DND-41 (cell line): ENCODE measurements at places on chromosomes 16 and 17.

DNA sequence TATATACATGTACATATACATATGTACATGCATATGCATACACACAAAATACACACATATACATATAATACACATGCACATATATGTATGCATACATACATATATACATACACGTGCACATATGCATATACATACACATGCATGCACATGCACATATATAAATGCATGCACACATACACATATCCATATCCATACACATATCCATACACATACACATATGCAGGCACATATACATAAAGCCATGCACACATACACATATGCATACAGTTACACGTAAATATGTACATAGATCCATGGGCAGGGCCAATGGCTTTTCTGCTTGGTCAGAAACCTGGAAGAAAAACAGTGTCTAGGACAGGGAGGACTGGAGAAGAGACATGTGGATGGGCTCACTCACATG lies 23.9 kb upstream of the USP10 start:
- DNase-seq, result no peak
- H3K27ac ChIP-seq, result no peak overlapping the region
- H3K27me3 ChIP-seq, result no peaks in the 10 kb centered on the region
- H3K4me1 ChIP-seq, result peaks cover 3% of the 10 kb centered on the region; the same call in 1 of the 2 replicates

GRCh38 chr16:53782148-53782547 lies 78.2 kb downstream of the FTO start:
- no peak overlapping the region for H3K4me3 ChIP-seq
- H3K27ac ChIP-seq, result no peak overlapping the region
- no peaks in the 10 kb centered on the region for H3K27me3 ChIP-seq
- H3K36me3 ChIP-seq, result no peaks in the 10 kb centered on the region
- DNase-seq, result no peak
- H3K4me1 ChIP-seq, result peaks cover 10% of the 10 kb centered on the region; the same call in 1 of the 2 replicates

DNA sequence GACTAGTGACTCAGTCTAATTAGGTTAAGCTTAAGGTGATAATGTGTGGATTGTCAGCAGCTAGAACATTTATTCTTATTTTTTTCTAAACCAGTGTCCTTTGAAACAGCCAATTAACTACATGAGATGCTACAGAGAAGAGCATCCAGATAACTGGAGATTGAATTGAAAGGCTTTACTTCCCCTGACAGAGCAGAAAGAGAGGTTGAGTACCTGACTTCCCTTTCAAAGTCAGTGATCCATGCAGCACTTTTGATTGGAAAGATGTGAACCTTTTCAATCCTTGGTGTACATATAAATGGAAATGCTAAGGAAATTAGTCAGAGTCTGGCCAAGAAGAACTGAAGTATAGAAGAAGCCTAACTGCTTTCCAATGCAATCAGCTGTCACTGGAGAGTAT lies 653.8 kb downstream of the CDH8 start:
- no peak overlapping the region for H3K4me3 ChIP-seq
- H3K36me3 ChIP-seq, result no peaks in the 10 kb centered on the region
- H3K4me1 ChIP-seq, result no peaks in the 10 kb centered on the region
- H3K27me3 ChIP-seq, result no peaks in the 10 kb centered on the region
- DNase-seq, result no peak

DNA sequence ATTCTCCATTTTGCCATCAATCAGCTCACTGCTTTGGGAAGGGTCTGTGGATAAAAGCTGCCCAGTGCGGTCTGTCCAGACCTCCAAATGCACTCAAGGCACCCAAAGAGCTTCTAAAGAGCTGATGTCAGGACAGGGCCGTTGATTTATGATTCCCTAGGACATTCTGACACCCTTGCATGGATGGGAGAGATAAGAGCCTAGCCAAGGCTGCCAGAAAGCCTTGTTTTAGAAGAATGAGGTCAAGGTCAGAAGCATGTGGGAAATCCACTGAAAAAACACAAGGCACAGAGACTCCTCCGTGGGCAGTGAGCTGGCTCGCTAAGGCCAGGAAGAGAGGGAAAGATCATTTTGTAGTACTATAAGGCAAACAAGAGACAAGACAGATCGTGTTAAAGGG lies 214.0 kb downstream of the CDH11 start:
- H3K27me3 ChIP-seq, result no peaks in the 10 kb centered on the region

DNA sequence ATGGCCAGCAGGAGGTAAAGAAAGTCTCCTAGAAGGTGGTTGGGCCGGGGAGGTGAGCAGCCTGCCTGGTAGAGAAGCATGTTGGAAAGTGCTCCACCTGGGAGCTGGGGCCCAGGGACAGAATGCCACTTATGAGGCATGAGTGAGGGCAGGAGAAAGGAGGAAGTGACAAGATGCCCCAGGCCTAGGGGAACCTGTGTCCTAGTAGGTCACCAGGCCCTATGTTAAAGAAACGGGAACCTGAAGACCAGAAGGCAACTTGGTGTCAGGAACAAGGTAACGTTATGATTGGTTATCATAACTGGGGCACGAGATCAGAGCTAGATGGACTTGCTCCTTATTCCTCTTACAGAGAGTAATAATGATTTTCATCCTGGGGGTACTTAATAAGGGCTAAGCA lies 34.3 kb downstream of the PITPNC1 start:
- H3K36me3 ChIP-seq, result no peaks in the 10 kb centered on the region
- H3K27me3 ChIP-seq, result no peaks in the 10 kb centered on the region
- H3K27ac ChIP-seq, result no peak overlapping the region

GRCh38 chr16:12498077-12498476 lies 305.6 kb downstream of the CPPED1 start:
- no peak for DNase-seq
- H3K27me3 ChIP-seq, result no peaks in the 10 kb centered on the region
- H3K27ac ChIP-seq, result no peak overlapping the region
- H3K4me3 ChIP-seq, result no peak overlapping the region
- H3K36me3 ChIP-seq, result no peaks in the 10 kb centered on the region
- no peaks in the 10 kb centered on the region for H3K4me1 ChIP-seq

DNA sequence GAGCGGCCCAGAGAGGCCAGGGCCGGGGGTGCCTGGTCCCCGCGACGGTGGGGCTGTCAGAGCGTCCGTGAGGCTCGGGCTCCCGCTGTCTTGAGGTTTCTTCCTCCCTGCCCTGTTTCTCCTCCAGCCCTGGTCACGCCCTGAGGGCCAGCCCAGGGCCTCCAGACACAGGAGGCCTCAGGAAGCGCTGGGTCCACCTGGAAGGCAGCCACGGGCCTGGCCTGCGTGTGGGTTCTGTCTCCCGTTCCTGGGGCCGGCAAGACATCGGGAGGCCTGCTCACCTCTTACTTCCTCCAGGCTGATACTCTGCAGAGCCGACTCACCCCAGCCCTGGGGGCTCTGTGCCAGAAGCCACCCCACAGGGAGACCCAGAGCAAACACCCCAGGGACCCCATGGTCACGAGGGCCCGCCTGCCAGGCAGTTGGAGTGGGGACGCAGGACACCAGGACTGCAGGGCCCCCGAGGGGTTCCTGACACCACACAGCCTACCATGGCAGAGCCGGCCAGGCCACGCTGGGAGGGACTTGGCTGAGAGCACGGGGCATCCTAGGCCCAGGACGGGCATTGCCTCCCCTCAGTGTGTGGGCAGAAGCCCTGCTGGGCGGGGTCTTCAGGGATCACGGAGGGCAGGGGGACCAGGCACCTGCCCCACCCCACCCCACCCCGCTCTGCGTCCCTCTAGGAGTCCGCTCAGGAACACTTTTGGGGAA lies 18.9 kb upstream of the CACNA1H start:
- H3K4me3 ChIP-seq, result no peak overlapping the region
- H3K27ac ChIP-seq, result no peak overlapping the region
- DNase-seq, result no peak
